ENCODE measurements at places on chromosomes 1 and 21.

GRCh38 chr1:58805716-58806571, 22.1 kb upstream of the JUN start:
- no peak for DNase-seq

DNA sequence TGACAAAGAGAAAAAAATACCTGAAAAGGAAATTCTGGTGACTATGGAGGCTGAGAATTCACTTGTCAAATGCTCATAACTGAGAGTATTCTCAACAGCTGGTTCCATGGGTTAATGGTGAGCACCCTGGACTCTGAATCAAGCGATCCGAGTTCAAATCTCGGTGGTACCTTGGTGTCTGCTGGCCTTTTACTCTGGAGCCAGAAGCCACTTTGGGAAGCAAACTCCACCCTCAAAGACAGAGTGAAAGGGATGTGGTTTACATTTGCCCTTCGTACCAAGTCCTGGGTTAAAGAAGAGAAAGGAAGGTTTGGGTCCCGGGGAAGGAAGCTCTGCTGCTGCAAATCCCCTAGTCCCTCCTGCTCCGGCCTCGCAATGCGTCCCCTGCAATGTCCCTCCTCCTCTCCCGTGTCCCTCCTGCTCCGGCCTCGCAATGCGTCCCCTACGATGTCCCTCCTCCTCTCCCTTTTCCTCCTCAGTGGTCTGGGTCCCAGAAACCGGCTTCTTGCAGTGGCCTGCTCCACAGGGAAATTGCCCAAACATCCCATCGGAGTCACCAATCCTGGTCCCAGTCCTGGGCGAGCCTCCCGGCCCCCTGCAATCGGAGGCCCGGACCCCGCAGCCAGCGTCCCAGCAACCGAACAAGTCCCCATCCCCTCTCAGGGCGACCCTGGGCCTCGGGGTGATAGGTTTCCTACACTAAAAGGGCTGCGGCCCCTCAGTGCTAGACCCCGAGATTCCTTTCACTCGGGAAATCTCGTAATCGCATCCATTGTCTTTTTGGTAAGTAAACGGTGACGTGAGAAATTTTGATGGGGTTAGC, 129.4 kb downstream of the PPIAL4G start:
- DNase-seq, result no peak

GRCh38 chr1:10085076-10085475, 52.3 kb downstream of the UBE4B start:
- no peak for DNase-seq

- peak; percentile 83 for DNase-seq
Observed at GRCh38 chr1:204828352-204828850, 42.3 kb upstream of the NFASC start.

- no peak for DNase-seq
Observed at GRCh38 chr1:108007531-108007930, 42.6 kb upstream of the VAV3 start.

DNA sequence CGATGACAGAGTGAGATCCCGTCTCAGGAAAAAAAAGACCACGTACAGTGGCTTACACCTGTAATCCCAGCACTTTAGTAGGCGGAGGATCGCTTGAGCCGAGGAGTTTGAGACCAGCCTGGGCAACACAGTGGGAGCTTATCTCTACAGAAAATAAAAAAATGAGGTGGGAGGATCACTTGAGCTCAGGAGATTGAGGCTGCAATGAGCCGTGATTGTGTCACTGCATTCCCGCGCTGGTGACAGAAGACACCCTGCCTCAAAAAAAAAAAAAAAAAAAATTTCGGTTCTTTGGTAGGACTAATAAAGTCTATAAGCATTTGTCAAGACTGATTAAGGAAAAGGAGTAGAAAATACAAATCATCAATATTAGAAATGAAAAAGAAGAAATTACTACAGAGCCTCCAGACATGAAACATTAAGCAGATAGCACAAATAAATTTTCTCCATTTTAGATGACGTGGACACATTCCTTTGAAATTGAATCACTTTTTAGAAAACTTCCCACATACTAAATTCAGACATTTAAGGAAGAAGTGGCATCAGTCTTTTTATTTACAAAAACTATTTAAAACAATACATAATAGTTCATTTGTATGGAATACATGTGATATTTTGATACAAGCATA, 30.4 kb downstream of the MORC3 start:
- DNase-seq, result no peak

DNA sequence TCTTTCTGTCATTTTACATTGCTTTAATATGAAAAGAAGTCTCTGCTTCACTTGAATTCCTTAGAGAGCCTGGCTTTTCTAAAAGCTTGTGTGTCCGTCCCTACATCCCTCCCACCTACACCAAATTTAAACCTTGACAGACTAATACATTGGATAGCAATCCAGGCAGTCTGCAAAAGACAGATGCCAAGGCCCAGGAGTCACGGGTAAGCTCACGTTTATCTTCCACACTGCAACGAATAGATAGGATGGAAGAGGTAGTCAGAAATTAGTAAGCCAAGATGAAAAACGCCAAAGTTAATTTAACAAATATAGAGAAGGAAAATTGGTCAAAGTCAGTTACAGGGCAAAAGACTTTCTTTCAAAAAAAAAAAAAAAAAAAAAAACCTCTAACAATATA, 338.1 kb downstream of the SMYD3 start:
- DNase-seq, result no peak

DNA sequence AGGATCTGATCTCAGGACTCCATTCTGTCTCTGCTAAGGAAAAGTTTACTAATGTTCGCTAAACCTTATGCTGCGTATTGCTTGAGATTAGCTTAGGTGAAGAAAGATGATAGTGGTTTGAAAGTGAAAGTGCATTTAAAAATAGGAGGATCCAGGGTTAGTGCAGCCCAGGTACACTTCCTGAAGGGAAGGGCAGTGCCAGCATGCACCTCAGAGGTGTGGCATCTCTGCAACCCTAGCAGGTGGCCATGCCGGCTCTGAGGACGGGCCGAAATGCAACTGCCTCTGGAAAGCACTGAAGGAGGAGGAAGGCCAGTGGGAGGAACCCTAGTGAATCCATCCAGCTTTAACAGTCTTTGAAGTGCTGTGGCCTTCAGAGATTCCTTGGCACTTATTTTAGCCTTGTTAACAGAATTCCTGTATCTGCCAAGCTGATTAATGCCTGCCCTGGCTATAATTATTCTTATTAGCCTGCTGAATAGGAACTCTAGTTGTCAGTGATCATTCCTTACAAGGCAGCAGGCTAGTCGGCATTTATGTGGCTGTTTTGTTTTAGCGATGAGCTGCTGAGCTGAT, 5.5 kb downstream of the PTGFRN start:
- peak; percentile 40 for DNase-seq

GRCh38 chr1:8094481-8095241, 68.6 kb upstream of the ERRFI1 start:
- DNase-seq, result peak; percentile 23

GRCh38 chr1:13996334-13996733, 296.3 kb downstream of the PRDM2 start:
- DNase-seq, result no peak

GRCh38 chr1:229905031-229905545, 161.9 kb upstream of the GALNT2 start:
- DNase-seq, result no peak

DNA sequence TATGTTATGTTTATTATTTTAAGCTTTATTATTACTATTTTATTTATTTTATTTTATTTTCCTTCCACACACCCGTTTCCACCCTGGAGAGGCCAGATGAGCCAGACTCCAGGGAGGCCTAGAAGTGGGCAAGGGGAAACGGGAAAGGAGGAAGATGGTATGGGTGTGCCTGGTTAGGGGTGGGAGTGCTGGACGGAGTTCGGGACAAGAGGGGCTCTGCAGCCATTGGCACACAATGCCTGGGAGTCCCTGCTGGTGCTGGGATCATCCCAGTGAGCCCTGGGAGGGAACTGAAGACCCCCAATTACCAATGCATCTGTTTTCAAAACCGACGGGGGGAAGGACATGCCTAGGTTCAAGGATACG, 468 bp upstream of the MX1 start:
- DNase-seq, result no peak

DNA sequence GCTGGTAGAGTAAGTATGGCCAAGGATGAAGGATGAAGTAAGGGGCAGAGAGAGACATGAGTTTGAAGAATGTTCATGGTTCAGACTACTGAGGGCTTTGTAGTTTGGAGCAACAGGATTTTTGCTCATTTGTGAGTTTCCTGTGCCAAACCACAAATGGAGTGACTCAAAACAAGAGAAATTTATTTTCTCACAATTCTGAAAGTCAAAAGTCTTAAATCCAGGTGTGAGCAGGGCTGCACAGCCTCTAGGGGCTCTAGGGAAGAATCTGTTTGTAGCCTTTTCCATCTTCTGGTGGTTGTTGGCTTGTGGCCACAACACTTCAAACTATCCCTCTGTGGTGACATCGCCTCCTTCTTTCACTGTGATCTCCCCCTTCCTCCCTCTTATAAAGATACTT, 58.9 kb downstream of the RHOU start:
- no peak for DNase-seq

DNA sequence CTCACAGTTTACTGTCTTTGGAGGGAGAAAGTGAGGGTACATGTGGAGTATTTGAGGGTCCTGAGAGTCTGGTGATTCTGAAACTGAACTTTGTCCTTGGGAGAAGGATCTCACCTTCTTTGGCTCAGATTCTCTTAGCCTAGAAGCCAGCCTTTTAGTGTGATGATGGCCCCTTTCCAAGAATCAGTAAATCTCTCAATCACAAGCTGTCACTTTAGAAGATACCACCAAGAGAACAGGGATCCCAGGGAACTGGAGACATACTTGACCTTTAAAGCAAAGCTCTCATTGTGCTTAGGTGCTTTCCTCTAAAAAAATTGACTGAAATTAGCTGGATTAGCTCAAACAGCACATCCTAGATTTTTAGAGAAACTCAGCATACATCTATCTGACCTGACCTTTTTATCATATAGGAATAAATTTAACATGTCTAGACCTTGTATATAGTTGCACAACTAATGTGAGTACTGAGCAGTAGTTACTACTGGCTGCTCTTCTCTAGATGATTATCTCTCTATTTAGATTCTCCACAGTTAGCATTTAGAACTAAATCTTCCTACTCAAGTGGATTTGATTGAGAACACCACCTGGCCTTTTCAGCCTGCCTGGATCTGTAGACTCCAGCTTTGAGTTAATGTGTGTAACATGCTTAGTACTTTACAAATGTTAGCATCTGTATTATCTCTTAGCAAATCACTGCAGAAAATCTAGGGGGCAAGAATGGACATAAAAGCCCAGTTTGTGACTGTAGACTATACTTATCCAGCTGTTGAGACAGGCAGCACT, 157.7 kb downstream of the MAST2 start:
- DNase-seq, result peak; percentile 8

DNA sequence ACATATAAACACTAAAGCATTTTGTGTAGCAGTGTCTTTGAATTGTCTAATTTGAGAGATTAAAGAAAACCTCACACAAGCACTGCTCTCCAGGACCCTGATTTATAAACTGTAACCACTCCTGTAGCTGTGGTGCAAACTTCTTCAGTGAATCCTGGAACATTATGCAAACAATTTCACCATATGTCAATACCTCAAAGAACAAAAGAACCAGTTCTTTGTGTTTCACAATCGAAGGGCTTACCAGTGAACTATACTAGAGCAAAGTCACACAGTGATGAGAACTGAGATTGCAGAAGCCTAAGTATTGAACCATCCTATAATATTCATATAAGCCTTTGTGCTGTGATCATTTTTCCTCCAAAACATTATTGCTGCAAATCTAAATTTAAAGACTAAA, 21.5 kb downstream of the DPH5 start:
- DNase-seq, result no peak

DNA sequence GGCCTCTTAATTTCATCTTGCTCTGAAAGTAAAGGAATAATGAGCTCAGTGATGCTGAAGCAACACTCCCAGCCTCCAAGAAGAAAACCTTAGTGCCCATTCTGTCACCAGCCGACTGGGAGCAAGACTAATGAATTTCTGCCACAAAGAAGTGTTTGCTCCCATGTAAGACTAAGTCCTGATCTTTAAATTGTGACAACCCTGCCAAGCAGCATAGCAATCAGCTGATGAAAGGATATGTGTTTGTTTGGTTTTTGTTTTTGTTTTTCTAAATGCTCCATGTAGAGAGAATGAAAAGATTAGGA, 113.7 kb upstream of the PALMD start:
- peak; percentile 20 for DNase-seq

GRCh38 chr1:183653876-183654451, 848 bp upstream of the APOBEC4 start:
- DNase-seq, result no peak

GRCh38 chr1:166915941-166916340, 39.9 kb upstream of the TADA1 start:
- no peak for DNase-seq

DNA sequence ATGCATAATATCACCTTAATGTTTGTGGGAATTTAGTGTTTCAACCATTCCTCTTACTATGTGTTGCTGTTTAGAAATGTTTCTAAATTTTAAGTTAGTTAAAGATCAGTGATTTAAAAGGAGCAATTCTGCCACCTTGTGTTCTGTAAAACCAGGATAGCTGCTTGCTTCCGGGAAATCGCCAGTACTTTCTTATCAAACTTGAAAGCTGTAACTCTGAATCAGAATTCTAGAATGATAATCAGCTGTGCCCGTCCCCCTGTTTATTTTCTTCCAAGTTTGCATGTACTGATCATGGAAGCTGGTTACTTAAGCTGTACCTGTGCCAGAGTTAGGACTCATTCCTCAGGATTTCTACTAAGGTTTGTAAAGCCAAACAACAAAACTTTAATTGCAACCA, 656.4 kb downstream of the LTN1 start:
- peak; percentile 63 for DNase-seq

DNA sequence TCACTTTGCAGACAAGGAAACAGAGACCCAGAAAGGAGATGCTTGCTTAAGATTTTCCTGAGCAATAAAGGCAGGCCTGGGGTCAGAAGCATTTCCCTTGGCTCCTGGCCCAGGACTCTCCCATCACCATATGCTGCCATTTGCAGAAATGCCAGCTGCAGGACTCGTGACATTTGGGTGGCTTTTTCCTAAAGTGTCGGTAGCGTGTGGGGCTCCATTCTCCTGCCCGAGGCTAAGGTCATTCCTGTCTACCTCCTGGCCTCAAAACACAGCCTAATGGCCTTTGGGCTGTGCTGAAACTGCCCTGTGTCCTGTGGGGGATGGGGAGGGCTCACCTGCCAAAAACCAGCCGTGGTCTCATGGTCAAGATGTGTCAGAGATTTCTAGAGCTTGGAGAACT, 216.1 kb upstream of the EDN2 start:
- DNase-seq, result peak; percentile 42

- DNase-seq, result no peak
Observed at GRCh38 chr1:15417059-15417934, 7.6 kb downstream of the EFHD2 start.

DNA sequence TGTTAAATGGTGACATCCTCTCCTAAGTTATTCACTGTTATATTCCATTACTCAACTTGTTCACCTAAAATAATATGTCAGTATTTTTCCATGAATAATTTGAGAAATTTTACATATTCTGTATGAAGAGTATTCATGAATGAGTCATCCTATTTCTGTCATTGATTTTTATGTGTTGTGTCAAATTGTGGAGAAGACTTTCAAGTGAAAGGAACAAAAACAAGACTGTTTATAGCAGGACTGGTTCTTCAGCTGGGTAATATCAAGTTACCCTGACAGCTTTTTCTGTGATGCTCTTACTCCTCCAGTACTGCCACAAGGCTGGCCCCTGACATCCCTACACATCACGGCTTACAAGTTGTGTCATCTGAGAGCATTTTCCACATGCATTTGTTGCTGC, 847.7 kb downstream of the NCAM2 start:
- no peak for DNase-seq
